Astrocyte of the spinal cord (primary cell): ENCODE measurements at places on chromosomes 5 and 9.

GRCh38 chr5:134458234-134459009 lies 46.7 kb upstream of the CDKN2AIPNL start:
- peak; percentile 51 for DNase-seq

DNA sequence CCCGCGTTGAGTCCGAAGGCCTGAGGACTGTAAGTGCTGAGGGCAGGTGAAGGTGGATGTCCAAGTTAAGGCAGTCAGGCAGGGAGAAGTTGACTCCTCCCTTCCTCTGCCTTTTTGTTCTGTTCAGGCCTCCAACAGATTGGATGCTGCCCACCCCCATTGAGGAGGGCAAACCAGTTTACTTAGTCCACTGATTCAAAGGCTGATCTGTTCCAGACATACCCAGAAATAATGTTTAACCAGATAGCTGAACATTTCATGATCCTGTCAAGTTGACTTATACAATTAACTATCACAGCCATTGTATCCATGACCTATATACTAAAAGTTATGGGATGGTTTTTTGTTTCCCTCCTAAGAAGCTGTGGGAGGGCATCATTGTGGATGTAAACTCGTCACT lies 8.3 kb upstream of the TEX48 start:
- DNase-seq = no peak

GRCh38 chr5:138033907-138034306 lies 1.0 kb upstream of the FAM13B start:
- DNase-seq = peak; percentile 39

GRCh38 chr5:1445313-1445688 lies at the start of gene SLC6A3:
TSS of gene SLC6A3 (minus strand) at chr5:1445440. CDS start at chr5:1443197, 2,243 bp downstream.
- no peak for DNase-seq

- no peak for DNase-seq
Observed at GRCh38 chr9:116806075-116806474, 119.0 kb downstream of the TRIM32 start.

- no peak for DNase-seq
Observed at GRCh38 chr5:127472700-127473099, 44.7 kb upstream of the PRRC1 start.

GRCh38 chr5:71811779-71812178 lies 92.7 kb downstream of the CARTPT start:
- DNase-seq = no peak

DNA sequence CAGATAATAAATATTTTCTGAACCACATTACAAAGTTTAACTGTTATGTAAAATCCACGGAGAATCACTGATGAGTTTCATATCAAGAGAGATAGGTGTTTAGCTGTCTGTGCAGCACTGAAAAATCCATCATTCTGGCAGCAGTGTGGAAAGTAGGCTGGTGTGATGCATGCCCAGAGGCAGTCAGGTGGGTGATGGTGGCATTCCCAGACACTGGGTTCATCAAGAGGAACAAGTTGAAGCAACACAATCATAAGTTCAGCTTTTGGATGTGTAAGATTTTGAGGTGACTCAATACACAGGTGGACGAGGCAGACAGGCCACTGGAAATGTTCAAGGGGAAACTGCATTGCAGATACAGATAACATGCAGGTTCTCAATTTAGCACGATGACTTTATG lies 11.9 kb downstream of the DNAH5 start:
- no peak for DNase-seq

GRCh38 chr9:129938291-129938979 lies 103.2 kb downstream of the USP20 start:
- DNase-seq = peak; percentile 82

DNA sequence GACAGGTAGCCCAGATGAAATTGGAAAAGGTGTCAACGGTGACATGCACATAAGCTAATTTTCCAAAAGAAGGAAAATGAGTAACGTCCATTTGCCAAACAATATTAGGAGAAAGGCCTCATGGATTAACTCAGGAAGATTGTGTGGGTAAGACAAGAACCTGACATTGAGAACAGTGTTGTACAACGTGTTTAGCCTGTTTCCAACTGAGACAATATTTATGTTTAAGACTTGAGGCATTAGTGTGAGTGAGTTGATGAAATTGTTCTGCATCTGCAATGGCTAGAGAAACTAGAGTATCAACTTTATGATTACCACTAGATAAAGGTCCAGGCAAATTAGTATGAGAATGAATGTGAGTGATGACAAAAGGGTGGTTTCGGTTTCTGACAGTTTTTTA lies 191.3 kb upstream of the RAI14 start:
- no peak for DNase-seq

- DNase-seq = peak; percentile 6
Observed at GRCh38 chr5:10793785-10794184, 32.8 kb upstream of the DAP start.

DNA sequence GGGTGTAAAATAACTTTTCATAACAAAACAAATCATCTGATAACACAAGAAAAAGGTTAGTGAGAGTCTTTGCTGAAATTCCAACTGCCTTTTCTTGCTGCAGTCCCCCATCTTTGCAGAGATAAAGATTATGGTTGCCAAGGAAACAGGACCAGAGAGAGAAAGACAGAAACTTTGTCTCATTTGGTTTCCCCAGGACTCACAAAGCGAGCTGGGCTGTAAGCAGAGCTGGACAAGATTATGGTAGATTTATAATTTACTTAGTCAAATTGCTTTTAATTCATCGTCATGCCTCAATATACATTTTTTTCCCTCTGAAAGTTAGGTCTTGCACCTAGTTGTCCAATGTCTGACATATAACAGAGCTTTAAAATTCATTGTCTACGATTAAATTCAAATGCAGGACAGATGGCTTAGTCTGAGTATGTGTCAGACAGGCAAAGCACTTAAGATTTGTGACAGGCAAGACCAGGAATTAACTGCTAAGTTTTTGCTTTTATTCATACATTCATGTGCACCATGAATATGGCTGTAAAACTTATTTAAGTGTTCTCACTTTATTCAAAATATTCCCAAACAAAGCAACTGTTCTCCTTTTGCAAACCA lies 17.4 kb downstream of the ENC1 start:
- DNase-seq = no peak

GRCh38 chr9:75148561-75148960 lies 60.2 kb downstream of the OSTF1 start:
- DNase-seq = peak; percentile 96

DNA sequence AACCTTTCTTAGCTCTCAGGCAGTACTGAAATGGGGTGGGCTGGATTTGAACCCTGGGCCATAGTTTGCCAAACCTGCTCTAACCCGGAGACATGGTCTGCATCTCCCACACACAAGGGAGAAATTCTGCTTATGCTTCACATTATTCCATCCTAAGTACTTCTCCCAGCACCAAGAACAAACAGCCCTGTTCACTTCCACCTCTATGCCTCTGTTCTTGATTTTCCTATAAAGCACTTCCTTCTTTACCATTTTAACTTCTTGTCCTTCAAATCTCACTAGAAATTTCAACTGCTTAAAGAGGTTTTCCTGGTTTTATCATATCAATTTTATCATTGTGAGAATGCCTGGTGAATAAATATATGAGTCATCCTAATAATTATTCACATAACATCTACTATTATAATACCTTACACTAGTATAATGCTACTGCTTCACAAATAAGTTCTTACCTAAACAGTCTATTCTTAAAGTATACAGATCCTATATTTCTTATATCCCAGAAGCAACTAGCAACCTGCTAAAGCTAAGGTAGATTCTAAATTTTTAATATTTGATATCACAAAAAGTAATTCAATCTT lies 12.7 kb downstream of the FEM1C start:
- DNase-seq = no peak

DNA sequence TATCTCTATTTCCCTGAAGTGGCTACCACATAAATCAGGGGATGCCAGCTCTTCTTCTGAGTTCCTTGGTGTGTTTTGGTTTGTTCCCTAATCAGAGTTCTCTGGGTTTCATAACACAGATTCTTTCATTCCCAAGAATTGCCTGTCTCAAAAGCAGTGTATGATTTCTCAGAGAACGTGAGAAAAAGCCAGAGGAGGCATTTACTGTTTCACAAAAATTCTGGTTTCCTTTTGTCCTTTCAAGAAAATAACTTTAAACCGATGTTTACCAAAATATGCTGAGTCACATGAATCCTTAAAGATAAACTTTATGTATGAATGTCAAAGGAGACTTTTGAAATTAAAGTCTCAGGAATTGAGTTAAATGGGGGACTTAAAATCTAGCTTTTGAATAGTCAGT lies 314.3 kb downstream of the EBF1 start:
- no peak for DNase-seq

DNA sequence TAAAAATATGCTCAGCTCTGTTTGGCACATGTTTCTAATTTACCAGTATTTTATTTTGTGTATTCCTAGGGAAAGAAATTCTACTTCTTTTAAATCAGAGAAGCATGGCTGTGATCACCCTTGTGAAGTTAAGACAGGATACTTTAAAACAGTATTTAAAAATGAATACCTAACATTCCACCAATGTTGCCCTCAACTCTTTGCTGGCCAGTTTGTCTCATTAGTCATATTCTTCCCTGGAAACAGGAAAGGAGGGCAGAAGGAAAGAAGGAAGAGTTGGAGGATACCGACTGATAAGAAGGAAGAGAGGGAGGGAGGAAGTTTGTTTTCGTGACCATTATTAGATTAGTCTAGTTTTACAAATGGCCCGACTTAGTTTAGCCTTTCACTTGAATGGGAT lies 137.4 kb downstream of the PLK2 start:
- DNase-seq = peak; percentile 27

DNA sequence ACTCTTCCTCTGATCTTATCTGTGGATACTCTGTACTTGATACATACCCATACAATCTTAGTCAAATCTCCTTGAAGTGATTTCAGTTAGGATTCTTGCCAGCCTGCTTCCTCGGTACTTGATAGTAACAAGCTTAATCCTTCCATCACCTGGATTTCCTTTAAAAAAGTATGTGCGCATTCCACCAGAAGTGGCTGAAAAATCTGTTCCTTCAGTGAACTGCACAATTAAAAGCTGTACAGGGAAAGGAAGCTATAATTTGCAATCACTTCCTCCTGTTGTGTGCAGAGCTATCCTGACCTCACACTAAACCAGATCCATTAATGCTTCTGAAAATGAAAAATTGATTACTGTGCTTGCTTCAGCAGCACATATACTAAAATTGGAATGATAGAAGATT lies 47.3 kb downstream of the PWWP2A start:
- no peak for DNase-seq

DNA sequence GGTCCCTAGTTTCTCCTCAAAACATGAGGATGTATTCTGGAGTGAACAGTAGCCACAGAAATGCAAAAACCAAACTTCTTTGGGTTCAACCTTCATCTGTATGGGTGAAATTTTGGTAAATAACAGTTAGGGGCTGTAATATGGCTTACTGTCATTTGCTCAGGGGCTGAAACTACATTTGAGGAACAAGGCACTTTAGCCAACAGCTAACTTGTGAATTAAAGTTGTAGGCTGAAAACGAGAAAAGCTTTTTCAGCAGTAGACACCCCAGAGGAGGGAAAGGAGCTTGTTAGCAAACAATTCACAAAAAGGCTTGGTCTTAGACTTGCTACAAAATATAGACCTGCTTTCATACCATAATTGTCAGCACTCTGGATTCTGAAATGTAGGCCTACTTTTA lies 6.6 kb downstream of the TMEM171 start:
- DNase-seq = no peak

- DNase-seq = no peak
Observed at GRCh38 chr9:77498891-77499290, 149.2 kb downstream of the GNA14 start.

DNA sequence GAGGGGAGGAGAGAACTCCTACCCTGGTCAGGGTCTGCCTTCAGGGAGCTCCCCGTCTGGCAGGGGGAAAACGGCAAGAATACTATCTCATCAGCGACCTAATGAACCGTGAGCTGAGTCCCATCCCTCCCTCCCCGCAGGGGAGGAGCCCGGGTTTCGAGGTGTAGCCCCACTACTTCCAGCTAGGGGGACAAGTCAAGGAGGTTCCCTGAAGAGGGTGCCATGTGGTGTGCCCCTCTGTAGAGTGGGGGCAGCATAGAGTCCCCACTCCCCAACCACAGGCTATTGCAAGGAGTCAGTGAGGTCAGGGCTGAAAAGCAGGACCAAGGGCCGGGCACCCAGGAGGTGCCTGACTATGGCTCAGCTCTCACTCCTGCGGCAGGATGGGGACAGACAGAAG lies 50.9 kb upstream of the RXRA start:
- no peak for DNase-seq

DNA sequence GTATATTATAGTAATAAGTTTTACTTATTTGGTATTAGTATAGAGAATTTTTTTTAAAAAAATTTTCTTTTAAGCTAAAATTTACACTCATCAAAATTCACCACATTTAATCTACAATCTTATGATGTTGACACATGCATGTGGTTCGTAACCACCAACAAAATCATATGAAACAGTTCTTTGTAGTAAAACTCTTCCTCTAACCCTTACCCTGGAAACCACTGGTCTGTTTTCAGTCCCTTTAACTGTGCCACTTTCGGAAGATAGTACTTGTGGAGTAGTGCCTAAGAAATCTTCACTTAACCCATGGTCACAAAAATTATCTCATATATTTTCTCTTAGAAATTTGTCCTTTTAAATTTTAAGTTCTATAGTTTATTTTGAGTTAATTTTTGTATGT lies 1498.8 kb downstream of the MAT2B start:
- DNase-seq = no peak
